ENCODE measurements at places on chromosomes 4 and X. TPM values are rescaled to one million over a fixed set of nuclear protein-coding genes. Genes with fewer than 3 reads are reported as not detected.

GRCh38 chrX:1165535-1166196 lies 46.8 kb downstream of the CRLF2 start:
- DNase-seq: peak; percentile 10

DNA sequence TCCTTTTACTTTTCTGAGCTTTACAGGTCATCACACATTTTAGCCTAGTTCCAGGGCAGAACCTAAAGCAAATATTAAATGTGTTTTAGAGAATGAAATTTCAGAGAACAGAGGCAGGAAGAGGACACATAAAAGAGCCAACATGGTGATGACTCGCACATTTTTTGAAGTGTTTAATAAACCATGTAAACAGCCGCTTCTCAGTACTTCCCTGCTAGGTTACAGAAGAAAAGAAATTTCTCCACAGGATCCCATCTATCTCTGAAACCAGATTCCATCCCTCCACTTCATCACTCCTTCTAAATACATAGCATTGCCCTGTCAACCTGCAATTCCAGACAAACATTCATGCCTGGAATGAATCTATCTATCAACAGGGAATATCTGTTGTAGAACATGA lies 949.5 kb upstream of the PCDH7 start:
- DNase-seq: no peak

- DNase-seq: no peak
Measured at GRCh38 chr4:74621616-74622015, 172.7 kb downstream of the BTC start.

GRCh38 chrX:99933865-99934264 lies 476.2 kb downstream of the PCDH19 start:
- no peak for DNase-seq

DNA sequence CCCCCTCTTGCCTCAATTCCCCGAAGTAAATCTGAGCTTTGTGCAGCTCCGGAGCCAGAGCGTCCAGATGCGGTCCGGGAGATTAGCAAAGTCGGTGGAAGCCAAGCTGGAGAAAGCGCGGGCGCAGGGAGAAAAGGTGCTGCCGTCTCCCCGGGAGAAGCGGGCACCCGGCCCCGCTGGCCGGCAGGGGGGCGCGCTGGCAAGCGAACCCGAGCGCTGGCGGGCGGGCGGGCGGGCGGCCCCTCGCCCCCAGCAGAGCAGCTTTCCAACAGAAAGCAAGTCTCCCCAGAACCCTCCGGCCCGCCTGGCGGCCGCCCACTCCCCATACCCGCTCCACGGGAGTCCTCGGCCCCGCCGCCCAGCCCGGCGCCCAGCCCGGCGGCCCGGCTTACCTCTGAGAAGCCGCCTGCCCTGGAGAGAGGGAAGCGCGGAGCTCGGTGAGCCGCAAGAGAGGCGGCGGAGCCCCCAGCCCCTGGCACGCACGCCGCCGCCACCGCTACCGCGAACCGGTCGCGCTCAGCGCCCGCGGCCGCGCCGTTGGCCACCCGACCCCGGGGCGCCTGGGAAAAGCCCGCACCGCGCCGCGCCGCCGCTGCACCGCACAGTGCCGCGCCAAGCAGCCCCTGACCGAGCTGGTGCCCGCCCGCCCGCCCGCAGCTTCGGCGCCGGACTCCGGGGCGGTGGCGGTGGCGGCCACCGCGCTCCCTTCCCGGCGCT lies 529 bp upstream of the CITED1 start:
- no peak for DNase-seq

DNA sequence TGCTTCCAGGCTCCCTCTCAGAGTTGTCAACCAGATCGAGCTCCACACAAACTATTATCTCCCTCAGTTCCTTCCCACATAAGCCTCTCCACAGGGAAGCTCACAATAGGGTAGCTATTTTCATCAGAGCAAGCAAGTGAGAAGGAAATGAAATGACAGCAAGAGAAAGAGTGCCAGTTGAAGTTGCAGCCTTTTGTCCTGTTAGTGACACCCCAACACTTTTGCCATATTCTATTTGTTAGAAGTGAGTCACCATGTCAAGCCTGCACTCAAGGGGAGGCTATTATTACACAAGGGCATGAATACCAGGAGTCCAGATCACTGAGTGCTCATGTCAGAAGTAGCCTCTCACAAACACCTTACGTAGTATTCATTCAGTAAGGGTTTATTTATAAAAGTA lies 266.3 kb upstream of the NOCT start:
- DNase-seq: no peak

DNA sequence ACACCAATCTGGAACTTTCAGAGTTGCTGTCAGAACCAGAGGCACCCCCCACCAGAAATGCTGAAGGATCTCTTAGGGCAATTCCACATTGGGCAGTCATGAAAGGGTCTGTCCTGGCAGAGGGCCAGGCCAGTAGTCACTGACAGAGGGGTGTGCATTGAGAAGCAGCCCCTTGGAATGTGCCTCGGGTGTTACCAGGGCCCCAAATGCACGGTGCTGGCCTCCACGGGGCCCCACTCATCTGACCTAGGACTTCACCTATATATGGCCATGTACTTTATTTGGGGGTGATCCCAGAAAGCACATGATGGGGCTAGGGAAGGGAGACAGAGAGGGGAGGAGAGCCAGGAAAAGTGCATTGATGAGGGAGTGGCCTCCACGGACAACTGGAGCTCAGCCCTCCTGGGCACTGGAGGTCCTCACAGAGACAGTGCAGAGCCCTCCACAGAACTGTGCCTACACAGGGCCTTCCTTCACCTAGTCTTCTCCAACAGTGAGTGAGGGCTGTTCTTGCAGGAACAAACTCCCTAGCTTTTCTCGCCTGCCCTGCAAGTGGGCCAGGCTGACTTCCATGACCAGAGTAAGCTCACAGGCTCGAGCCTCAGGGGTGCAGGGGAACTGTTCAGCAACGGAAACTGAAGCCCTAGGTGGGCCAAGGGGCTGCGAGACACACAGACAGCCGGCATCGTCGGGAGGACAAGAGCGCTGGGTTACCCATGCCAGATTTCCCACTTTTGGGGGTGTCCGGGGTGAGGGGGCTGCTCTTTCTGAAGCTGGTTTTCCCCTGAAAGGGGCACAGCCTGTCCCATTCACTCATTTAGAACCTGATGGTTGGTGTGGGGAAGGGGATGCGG lies 136.2 kb downstream of the HMX1 start:
- peak; percentile 6 for DNase-seq

DNA sequence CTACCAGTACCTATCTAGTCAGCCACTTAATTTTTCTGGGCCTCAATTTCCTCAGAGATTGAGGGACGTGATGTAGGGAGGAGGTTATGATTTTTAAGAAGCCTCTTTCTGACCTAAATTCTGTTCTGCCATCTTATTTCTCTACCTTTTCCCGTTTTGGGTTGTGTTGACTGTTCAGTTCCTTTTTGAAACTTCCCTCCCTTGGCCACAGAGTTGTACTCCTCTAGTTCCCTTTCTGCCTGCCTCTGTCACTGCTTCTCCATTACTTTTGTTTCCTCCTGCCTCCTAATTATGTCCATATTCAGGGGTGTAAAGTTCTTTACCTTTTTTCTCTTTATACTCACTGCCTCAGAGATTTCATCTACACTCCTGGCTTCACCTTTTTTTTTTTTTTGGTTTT lies 25.4 kb downstream of the CLCN5 start:
- no peak for DNase-seq

NAT8L gene
- total RNA-seq: 0.40 TPM

RTL3 gene
- total RNA-seq: not detected

ZAR1 gene
- not detected for total RNA-seq

SH3TC1 gene
- 50.9 TPM for total RNA-seq

LUZP4 gene
- total RNA-seq: not detected

CD40LG gene
- total RNA-seq: 2.1 TPM
